Heart left ventricle (tissue), 16 donors: ENCODE measurements at places on chromosomes 11 and 22.
A peak's percentile ranks its signal among the peaks of the same experiment; 100 is the strongest.

GRCh38 chr11:10441652-10442503, 13.2 kb upstream of the AMPD3 start:
- no peak overlapping the region for H3K4me3 ChIP-seq
- H3K4me1 ChIP-seq = no peaks in the 10 kb centered on the region
- no peak overlapping the region for H3K27ac ChIP-seq
- no peak for DNase-seq
- no peaks in the 10 kb centered on the region for H3K27me3 ChIP-seq

DNA sequence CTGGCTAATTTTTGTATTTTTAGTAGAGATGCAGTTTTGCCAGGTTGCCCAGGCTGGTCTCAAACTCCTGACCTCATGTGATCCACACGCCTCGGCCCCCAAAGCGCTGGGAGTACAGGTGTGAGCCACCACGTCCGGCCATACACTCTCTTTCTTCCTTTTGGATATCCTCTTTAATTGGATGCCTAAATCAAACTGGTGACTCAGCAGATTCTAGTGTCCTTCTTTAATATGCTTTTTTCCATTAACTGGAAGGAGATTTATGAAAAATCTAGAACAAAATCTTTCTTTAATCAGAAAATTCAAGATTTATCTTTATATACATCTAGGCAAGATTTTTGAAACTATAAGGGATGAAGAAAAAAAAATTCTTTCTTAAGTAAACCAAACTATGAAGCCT, 969.3 kb upstream of the CCDC90B start:
- H3K27me3 ChIP-seq = no peaks in the 10 kb centered on the region
- no peak overlapping the region for H3K4me3 ChIP-seq
- no peaks in the 10 kb centered on the region for H3K4me1 ChIP-seq
- no peaks in the 10 kb centered on the region for H3K36me3 ChIP-seq
- no peak overlapping the region for H3K27ac ChIP-seq

GRCh38 chr22:39457198-39457555, 365 bp downstream of the MGAT3 start:
- peak overlapping the region; percentile 59 for H3K27ac ChIP-seq
- H3K4me3 ChIP-seq = peak overlapping the region; percentile 67
- peaks cover 6% of the 10 kb centered on the region for H3K27me3 ChIP-seq
- no peak for DNase-seq
- no peaks in the 10 kb centered on the region for H3K36me3 ChIP-seq

- H3K36me3 ChIP-seq = no peaks in the 10 kb centered on the region
- peaks cover 5% of the 10 kb centered on the region for H3K4me1 ChIP-seq
- no peak overlapping the region for H3K4me3 ChIP-seq
- no peak for DNase-seq
- no peaks in the 10 kb centered on the region for H3K27me3 ChIP-seq
Measured at GRCh38 chr11:77146261-77147035, 18.4 kb downstream of the MYO7A start.

DNA sequence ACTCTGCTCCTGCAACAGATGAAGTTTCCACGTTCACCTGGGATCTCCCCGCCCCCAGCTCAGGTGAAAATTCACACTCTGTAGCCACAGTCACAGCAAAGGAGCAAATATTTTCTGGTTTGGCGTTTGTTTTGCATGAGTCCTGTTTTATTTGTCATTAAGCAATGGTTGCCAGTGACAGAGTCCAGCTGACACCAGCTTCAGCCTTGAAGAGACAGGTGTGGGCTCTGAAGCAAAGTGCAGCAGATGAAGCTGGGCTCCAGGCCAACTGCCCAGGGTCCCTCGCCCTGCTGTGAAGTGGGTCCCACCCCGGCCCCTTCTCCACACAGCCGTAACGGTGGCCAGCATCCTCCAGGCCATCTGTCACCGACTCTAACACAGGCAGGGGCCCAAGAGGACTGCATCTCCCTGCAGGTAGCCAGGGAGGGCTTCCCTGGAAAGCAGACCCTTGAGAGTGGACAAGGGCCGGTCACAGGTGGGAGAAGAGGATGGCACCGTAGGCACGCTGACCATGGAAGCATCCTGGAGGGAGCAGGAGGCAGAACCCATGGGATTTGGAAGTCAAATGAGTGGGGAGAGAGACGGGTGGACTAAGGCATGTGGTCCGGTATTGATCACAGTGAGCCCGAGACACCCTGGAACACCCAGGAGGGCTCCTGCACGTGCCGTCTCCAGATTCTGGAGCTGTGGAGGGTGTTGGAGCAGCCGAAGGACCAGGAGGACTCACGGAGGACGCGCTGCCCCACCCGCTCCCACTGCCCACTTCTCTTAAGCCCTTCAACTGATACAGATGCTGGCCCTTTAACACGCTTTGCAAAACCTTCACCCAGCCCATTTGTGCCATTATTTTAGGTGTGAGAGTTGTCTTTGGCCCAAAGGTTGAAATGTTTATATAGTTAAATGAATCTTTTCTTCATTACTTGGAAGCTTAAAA, 294.5 kb downstream of the BRD1 start:
- H3K4me3 ChIP-seq = no peak overlapping the region
- DNase-seq = no peak

DNA sequence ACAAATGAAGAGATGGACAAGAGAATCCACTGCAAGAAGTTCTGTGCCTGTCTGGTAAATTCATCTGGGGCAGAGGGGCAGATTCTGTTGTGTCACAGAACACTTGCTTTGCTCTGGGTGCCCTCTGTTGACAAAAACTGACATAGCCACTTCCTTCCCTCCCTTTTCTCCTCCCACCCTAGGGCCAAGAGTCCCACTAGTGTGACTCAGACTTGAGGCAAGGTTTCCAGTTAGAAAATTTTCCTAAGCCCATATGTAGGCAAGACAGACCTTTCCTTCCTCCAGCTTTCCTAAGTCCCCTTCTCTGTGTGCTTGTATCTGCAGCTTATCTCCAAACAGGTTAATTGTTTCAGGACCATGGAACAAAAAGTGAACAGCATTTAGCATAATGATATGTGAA, 106.8 kb downstream of the RBFOX2 start:
- no peaks in the 10 kb centered on the region for H3K27me3 ChIP-seq
- no peaks in the 10 kb centered on the region for H3K36me3 ChIP-seq
- peak overlapping the region; percentile 70 for H3K27ac ChIP-seq
- peak; percentile 69 for DNase-seq
- peaks cover 55% of the 10 kb centered on the region for H3K4me1 ChIP-seq

GRCh38 chr22:45228401-45228754, 12.3 kb downstream of the KIAA0930 start:
- H3K4me1 ChIP-seq = no peaks in the 10 kb centered on the region
- H3K27ac ChIP-seq = no peak overlapping the region
- H3K27me3 ChIP-seq = no peaks in the 10 kb centered on the region
- no peak for DNase-seq

DNA sequence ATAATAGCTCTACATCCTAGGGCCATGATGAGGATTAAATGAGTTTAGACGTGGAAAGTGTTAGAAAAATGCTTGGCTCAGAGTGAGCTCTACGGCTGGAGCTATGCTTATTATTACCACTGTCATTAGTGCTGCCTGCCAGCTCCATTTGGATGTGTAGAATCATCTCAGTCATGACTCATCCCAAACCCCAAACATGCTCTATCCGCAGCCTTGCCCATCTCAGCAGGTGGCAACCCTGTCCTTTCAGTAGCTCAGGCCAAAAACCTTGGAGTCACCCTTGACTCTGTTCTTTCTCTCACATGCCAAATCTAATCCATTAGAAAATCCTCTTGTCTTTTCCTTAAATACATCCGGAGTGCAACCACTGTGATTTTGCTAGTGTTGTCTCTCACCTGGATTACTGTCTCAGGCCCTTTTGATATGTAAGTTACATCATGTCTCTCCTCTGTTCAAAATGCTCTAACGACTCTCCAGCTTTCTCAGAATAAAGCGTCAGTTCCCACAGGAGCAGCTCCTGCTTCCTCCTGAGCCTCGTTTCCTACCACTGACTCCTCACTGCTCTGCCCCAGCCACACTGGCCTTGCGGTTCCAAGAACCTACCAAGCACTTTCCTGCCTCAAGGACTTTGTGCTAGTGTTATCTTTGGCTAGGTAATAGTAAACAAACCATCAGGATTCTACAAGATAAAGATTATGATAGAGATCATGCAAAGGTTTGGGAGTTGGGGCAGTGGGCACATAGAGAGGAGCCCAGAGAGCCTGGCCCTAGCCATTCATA, 10.5 kb upstream of the CHRM1 start:
- peaks cover 4% of the 10 kb centered on the region for H3K4me1 ChIP-seq
- peaks cover 7% of the 10 kb centered on the region for H3K27me3 ChIP-seq
- no peak overlapping the region for H3K27ac ChIP-seq
- no peak for DNase-seq
- H3K4me3 ChIP-seq = no peak overlapping the region

- H3K27me3 ChIP-seq = no peaks in the 10 kb centered on the region
- H3K4me3 ChIP-seq = no peak overlapping the region
- no peaks in the 10 kb centered on the region for H3K36me3 ChIP-seq
- no peak for DNase-seq
Measured at GRCh38 chr11:29482510-29482909, 534.3 kb downstream of the KCNA4 start.

DNA sequence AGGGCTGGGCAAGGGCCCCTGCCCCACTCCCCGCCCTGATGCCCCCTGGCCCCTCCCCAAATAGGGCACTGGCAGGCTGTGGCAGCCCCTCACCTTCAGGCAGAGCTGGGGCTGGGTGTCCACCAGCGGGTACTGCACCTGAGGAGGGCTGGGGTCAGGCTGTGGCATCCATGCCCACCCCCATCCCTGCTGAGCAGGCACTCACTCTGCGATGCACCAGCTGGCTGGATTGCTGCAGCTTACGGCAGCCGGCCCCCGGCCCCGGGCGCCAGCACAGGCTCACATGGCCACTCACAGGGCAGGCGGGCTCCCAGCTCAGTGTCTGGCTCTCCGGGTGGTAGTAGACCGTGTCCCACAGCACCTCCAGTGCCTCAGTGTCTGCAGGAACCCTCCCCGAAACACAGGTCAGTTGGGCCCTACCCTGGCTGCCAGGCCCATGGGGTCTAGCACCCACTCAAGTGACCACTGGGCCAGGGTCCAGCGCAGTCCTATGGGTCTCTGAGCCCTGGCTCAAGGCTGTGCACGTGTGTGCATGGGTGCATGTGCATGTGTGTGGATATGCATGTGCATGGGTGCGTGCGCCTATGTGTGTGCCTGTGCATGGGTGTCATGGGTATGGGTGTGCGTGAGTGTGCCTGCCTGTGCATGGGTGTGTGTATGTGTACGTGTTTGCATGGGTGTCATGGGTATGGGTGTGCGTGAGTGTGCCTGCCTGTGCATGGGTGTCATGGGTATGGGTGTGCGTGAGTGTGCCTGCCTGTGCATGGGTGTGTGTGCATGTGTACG, 14.4 kb downstream of the IL17REL start:
- no peaks in the 10 kb centered on the region for H3K36me3 ChIP-seq
- H3K27me3 ChIP-seq = no peaks in the 10 kb centered on the region
- no peak overlapping the region for H3K27ac ChIP-seq
- H3K4me3 ChIP-seq = no peak overlapping the region
- no peaks in the 10 kb centered on the region for H3K4me1 ChIP-seq
- DNase-seq = no peak

DNA sequence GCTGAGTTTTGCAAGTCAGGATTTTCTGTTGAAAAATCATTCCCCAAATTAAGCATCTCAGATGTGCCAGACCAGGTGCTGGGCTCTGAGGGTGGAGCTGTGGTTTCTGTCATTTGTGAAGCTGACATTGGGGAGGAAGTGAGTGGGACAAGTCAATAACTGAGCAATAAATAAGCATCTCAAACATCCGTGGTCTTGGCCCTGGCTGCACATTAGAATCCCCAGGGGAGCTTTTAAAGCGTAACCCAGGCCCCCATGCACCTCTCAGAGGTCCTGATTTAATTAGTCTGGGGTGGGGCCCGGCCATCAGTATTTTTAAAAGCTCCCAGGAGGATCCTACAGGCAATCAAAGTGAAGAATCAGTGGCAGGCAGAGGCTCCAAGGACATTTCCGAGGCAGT, 420.0 kb downstream of the MN1 start:
- DNase-seq = no peak
- H3K27ac ChIP-seq = no peak overlapping the region
- H3K36me3 ChIP-seq = no peaks in the 10 kb centered on the region
- peaks cover 60% of the 10 kb centered on the region for H3K27me3 ChIP-seq

GRCh38 chr11:59575505-59575904, 40.1 kb downstream of the OSBP start:
- H3K36me3 ChIP-seq = peaks cover 60% of the 10 kb centered on the region
- no peak for DNase-seq
- no peak overlapping the region for H3K4me3 ChIP-seq
- H3K4me1 ChIP-seq = no peaks in the 10 kb centered on the region
- H3K27ac ChIP-seq = no peak overlapping the region
- no peaks in the 10 kb centered on the region for H3K27me3 ChIP-seq

DNA sequence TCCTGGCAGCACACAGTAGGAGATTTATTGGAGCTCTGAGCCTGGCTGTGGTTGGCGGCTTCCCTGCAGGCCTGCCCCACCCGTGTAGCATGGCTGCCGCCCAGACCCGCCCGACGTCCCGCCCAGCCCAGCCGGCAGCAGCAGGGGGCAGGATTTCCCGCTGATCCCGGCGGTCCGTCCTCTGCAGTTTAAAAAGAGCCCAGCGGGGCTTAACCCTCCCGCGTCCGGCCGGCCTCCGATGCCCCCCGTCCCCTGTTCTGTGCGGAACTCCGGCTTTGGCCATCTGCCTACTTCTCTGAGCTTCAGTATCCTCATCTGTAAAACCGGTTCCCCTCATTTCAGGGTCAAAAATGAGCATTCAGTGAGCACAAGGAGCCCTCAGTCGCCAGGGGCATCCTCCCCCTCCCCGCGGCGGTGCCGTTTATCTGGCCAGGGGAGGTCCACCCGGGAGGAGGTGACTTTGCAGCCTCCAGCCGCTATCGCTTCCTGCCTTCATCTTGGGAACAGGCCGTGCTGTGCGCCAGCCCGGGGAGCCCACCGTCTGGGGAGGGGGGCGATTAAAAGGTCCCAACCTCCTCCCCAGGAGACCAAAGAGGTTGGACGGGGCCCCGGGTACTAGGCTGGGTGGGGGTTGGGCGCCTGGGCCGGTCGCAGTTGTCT, at the start of gene GAS2L1:
TSS of gene GAS2L1 (plus strand) at position 476 of the 660 bp plus-strand sequence. CDS start 1,456 bp downstream, outside the sequence.
- H3K4me3 ChIP-seq = peak within 1 kb of the TSS; percentile 86
- no peaks in the 10 kb centered on the region for H3K36me3 ChIP-seq
- peak; percentile 91 for DNase-seq
- H3K27ac ChIP-seq = peak within 1 kb of the TSS; percentile 95
- peaks cover 47% of the 10 kb centered on the region for H3K4me1 ChIP-seq

- H3K36me3 ChIP-seq = no peaks in the 10 kb centered on the region
- H3K4me1 ChIP-seq = peaks cover 52% of the 10 kb centered on the region
- H3K27me3 ChIP-seq = no peaks in the 10 kb centered on the region
- peak overlapping the region; percentile 84 for H3K27ac ChIP-seq
- H3K4me3 ChIP-seq = no peak overlapping the region
- DNase-seq = no peak
Measured at GRCh38 chr22:32617903-32618302, 143.3 kb downstream of the FBXO7 start.

- no peak overlapping the region for H3K4me3 ChIP-seq
- H3K27me3 ChIP-seq = peaks cover 52% of the 10 kb centered on the region
Measured at GRCh38 chr11:2864901-2865300, 20.7 kb downstream of the CDKN1C start.
